ENCODE measurements at places on chromosomes 2 and 18.
A peak's percentile ranks its signal among the peaks of the same experiment; 100 is the strongest.

DNA sequence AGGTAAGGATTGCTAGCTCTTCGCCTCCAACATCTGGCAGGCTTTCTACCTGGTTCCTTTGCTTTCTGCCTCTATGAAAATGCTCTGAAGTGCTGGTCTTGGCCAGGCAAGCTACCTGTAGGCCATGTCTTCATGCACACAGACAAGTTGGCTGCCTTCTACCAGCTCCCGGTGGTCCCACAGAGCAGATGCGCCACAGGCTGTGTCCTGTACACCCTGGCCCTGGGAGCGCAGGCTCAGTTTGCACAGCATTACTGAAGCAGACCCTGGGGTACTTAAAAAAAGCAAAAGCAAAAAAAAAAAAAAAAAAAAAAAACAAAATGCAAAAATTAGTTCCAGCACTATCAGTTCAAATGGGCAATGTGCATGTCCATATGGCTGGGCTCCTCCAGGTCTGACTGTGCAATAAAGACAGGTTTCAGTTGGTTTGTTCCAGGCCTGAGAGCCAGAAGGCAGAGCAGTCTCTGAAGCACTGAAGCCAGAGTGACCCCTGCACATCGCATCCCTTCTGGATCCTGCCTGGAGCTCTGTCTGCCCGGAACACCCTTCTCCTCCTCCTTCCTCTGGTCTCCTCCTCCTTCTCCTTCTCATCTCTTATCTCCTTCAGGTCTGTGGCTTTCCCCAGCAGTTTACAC is 288.0 kb upstream of the REV1 start:
- DNase-seq = no peak

DNA sequence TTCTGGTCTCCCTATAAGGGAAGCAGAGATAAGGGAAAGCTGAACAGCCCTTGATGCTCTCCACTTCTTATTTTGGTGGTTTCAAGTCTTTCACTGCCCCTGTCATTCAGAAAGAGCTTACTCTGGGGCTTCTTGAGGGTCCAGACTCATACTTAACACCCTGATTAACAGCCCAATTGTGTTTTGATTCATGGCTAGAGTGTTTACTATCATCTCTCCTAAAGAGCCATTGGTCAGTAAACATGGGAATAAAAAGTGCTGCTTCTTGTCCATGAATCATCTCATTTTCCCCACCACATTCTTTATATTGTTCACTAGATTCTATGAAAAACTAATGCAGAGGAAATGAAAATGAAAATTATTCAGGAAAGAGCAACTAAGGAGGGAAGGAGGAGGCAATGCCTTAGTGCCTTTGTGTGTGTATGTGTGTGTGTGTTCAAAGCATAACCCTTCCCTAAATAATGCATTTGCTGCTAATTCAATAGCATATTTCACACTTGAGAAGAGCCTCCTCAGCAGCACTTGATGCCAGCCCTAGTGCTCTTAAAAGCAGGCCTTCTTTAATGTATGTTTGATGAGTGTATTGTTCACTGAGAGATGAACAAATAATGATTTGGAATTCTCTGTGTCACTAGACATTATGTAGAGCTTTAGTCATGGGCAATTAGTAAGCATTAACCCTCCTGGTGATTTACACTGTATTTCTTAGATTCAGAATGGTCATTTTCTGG is 63.5 kb downstream of the DCC start:
- DNase-seq = no peak

DNA sequence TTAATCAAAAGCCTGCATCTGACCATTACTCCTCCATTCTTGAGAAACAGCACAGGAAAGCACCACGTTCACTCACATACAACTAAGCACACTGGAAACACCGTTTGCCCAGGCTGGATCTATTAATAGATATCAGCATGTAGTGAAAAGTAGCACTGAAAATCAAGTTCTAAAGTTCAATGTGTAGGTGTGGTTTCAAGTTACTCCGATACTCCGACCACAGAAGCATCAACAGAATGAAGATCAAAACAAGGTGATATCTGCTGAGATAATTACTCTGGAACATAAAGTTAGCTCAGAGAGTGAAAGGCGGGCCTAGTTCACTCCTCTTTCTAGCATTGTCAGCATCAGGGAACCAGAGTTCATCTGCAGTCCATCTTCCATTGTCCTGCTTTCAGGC is 1367.4 kb upstream of the ACVR2A start:
- no peak for DNase-seq

DNA sequence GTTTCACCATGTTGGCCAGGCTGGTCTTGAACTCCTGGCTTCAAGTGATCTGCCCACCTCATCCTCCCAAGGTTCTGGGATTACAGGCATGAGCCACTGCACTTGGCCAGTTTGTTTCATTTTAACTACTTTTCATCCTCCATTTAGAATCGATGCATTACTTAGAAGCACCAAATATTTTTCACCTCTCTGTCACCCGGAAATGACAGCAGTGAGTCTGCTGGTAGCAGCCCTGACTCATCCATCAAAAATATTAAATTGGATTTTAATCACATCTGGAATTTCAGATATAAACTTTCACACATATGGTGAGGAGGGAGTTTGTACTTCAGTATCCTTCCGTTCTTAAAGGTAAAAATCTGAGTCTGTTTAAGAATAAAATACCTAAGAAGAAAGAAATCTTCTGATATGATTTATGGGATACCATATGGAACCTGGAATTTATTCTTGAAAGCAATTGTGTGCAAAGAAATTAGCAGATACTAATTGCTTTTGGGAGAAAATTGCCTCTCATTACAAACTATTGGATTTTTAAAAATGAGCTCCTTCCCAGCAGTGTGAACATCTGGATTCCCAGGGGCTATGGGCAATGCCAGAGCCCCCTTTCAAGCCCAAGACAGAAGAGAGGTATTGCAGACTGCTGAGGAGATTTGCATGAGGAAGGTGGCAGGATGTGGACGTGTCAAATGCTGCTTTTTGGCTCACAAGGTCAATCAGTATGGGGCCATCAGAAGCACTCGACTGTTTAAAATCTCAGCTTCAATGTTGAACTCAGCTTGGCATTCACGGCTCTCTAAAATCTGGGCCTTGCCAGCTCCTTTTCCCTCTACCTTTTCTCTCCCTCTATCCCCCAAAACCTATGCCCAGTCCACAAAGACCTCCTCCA is 279.5 kb upstream of the SIX2 start:
- DNase-seq = no peak

GRCh38 chr2:64135421-64135820 is 8.8 kb downstream of the PELI1 start:
- DNase-seq = no peak

DNA sequence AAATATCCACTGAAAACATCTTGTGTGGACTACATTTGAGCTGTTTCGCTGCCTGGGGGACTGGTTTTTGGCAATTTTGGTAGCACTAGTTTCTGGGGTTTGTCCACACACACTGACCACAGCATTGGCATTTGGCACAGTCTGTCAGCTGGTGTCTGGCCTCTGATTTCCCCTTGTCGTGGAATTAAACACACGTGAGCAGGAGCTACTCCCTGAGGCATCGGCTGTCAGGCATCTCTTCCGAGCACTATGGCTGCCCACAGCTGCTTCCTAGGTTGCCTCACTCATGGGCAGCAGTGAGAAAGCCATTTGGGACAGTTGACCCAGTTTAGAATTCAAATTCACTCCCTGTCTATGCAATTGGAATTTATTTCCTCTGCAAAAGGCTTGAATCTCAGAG is 46.8 kb upstream of the FZD5 start:
- DNase-seq = no peak

DNA sequence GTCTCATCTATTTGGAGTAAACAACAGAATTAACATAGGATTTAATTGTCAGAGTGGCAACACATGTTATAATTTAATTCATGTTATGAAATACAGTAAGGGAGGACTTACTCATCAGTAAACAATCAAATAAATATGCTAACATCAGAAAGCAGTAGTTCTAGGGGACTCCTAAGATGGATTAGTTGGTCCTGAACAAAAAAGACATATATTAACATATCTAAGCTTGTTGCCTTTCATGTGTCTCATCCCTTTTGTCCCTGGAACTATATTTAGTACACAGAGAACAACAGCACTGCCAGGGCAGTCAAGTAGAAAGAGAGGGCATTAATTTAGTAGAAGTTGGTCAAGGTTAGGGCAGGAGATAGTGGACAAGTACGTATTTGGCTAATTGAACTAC is 117.8 kb upstream of the FZD5 start:
- no peak for DNase-seq

DNA sequence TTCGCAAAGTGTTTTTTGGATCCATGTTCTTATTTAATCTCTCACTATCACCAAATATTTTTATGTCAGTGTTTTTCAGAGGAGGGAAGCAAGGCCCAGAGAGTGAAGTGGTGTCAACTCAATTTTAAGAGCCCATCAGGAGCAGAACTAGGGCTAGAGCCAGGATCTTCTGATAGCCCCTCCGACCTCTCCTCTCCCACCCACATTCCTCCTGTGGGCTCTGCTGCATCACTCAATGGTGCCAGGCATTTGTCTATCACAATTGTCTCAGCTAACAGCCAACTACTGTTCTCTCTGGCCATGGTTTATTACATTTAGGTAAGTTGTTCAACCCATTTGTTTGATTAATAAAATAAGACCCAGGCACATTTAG is 68.6 kb downstream of the MAPK4 start:
- no peak for DNase-seq

DNA sequence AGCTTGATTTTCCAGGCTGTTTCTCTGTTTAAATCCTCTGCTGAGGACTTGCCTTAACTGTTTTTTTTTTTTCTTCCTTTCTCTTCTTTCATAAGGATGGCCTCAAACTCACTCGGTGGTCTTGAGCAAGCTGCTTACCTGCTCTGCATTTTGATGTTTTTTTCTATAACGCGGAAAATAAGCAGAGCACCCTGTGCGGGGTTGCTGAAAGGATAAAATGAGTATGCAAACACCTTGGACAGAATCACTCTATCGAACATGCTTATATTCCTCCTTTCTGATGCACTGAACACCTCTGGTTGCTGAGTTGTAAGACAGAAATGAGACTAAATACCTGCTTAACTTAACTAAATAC is 41.1 kb upstream of the DSC1 start:
- DNase-seq = no peak

- DNase-seq = no peak
Observed at GRCh38 chr2:240742602-240743095, 51.0 kb downstream of the AQP12A start.

GRCh38 chr2:228329282-228329681 is 147.8 kb upstream of the SPHKAP start:
- DNase-seq = no peak

- DNase-seq = no peak
Observed at GRCh38 chr2:111095434-111095833, 25.3 kb upstream of the BCL2L11 start.

DNA sequence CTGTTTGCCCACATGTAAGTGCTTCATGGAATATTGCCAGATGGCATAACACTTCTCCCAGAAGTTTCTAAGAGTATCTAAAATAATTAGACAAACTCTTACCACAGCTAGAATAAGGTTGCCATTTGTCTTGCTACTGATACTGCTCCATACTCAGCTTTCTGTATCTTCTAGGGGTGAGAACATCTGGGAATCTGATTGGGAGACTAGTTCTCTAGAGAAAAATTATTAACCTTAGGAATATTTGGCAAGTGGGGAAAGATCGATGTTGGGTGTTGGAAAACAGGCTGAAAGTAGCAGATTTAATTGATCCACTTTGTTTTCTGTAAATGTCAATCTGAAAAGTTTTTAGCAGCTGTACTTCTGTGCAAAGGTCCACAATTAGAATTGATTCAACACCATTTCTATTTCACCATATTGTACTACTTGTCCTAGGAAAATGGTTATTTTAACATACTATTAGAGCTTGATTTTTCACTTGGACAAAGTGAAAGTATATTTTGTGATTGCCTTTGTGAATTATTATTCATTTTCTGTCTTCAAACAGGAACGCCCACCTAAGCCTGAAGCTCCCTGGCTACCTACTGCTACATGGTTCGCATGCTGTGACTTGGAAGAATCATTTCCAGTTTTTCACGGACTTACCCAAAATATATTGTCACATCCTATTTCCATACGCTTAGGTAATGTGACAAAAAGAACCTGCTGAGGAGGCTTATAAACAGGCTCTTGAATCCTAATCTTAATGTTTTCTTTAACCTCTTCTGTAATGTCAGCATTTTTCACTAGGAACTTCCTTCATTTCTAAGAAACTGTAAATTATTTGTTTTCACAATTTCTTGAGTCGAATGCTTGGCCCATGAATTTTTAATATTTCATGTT is 147.7 kb downstream of the TRABD2A start:
- no peak for DNase-seq

DNA sequence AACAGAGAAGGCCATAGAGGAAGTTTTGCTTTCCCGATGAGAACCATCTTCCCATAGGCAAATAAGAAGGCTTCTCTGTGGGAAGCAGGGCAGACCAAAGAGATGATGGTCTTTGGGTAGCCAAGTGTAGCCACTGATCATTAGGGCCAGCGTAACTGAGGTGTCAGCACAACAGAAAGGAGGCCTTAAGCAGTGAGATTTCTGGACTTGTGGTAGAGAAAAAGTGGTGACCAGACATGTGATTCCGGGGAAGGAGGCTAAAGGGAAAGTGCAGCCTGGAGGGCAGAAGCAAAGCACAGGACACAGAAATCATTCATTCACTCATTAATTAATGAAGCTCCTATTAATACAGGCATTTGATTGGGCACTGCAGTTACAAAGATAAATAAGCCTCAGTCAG is 15.4 kb downstream of the EVA1A start:
- DNase-seq = no peak

- DNase-seq = no peak
Observed at GRCh38 chr2:102512161-102512560, 39.1 kb downstream of the SLC9A4 start.

DNA sequence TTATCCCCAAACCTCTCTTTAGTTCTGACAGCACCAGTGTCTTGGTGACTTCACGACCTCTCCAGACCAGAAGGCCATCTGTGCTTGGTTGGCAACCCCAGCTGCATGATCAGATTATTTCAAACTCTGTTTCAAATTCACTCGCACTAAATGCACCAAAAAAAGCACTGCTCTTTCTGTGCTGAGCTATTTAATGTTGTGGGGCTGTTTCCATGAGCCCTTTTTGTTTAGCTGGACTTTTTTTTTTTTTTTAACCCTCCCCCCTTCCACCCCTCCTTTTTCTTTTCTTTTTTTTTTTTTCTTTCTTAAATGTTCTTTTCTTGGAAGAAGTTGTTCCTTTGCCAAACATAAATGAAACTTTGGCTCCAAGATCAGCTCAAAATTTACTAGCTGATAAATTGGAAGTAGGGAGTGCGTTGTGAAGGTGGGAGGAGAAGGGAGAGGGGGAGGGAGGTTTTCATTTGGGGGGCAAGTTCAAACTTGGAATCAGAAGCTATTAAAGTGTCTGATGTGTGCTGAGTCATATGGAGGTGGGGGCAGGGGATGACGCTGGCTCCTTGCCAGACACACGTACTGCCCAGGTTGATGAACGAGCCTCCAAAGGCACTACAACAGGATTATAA is 543.0 kb upstream of the TNP1 start:
- no peak for DNase-seq

- DNase-seq = peak; percentile 44
Observed at GRCh38 chr2:54945391-54946219, 104.6 kb downstream of the RTN4 start.

- no peak for DNase-seq
Observed at GRCh38 chr2:151771599-151772358, 37.5 kb upstream of the NEB start.

DNA sequence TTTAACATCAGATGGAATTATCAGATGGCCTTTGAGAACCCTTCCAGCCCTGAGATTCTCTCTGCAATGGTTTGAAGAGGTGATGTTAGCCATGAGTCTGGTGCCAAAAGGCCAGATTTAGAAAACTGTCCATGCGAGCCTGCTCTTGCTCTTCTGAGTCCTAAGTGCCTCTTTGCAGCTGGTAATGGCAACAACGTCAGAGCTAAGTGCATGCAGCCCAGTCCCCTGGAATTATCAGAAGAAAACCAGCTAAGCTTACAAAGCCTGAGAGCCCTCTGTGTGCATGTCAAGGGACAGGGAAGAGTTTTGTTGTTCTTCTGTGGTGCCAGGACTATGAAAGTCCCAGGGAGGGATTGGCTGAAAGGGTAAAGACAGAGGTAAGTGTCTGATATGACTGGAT is 89.8 kb downstream of the LOXHD1 start:
- DNase-seq = no peak

Measured in caudate nucleus (tissue), 63 donors.